Activated CD4-positive, alpha-beta memory T cell treated with anti-CD3 and anti-CD28 coated beads for 36 hours (primary cell): ENCODE measurements at places on chromosomes 7 and 10.

- DNase-seq = no peak
Measured at GRCh38 chr10:58648131-58648530, 135.5 kb downstream of the BICC1 start.

GRCh38 chr10:79289801-79290200, 57.5 kb upstream of the PPIF start:
- DNase-seq = no peak

- DNase-seq = no peak
Measured at GRCh38 chr10:106392778-106393177, 771.7 kb downstream of the SORCS1 start.

GRCh38 chr7:33640741-33641140, 264.6 kb upstream of the BMPER start:
- DNase-seq = no peak

DNA sequence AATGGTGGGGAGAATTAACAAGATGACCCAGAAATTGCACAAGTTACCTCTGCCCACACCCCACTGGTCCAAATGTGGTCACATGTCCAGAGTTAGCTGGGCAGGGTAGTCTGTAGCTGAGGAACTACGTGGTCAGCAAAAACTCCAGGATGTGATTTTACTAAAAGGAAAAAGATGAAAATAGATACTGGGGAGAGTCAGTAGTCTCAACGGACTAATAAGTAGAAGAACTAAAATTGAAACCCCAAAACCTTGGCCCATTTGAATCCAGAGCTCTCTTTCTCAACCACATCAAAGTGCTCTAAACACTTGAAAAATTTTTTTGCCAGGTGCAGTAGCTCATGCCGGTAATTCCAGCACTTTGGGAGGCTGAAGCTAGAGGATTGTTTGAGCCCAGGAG, 146.3 kb downstream of the SKIDA1 start:
- DNase-seq = no peak

DNA sequence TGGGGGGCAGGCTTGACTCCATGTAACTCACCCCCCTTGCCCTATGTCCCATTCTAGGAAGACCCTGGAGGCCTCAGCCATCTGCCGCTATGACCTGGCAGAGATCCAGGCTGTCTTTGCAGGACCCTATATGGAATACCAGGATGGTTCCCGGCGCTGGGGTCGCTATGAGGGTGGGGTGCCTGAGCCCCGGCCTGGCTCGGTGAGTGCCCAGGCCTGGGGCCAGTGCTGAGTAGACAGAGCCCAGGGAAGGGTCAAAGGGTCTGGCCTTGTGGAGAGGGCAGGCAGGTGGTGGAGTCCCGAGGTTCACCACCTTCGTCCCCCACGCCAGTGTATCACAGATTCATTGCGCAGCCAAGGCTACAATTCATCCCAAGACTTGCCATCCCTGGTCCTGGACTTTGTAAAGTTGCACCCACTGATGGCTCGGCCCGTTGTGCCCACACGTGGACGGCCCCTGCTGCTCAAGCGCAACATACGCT, 7.5 kb downstream of the MRPL43 start:
- DNase-seq = no peak

DNA sequence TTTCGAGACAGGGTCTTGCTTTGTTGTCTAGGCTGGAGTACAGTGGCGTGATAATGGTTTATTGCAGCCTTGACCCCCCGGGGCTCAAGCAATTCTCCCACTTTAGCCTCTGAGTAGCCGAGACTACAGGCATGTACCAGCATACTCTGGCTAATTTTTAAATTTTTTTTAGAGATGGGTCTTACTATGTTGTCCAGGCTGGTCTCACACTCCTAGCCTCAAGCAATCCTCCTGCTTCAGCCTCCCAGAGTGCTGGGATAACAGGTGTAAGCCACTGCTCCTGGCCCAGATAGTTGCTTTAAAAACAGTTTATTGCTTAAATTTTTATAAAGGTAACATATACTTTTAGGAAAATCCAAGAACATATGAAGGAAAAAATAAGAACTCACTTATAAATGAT, 26.3 kb downstream of the NEURL1 start:
- DNase-seq = no peak

DNA sequence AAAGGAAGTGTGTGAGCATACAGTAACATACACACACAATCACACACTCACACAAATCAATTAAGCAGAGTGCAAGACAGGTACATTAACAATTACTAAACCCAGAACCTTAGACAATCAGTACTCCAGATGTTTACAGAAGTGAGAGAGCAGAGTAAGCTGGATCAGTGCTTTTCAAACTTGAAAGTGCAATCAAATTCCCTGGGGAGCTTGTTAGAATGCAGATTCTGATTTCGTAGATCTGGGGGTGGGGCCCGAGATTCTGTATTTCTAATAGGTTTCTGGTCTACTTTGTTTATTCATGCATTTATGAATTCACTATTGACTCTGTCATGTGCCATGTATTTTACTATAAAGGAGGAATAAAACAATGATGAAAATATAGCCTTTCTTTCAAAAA, 179.6 kb upstream of the PHYHIPL start:
- no peak for DNase-seq

DNA sequence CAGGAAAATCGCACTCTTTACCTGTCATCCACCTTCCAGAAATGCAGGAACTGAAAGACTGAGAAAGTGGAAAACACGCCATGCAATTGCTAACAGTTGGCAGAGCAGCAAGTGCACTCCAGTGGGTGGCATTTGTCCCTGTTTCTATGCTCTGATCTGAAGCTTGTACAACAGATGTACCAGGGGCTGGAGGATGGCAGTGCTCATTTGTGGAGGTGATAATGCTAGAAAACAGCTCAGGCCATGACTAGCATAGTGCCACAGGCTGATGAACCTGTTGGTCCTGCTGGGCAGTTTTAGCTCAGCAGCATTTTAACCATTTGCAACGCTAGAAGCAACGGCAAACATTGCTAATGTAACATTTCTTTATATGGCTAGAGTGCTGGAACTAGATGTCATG, 199.9 kb upstream of the NRP1 start:
- DNase-seq = no peak

- DNase-seq = no peak
Measured at GRCh38 chr10:111707076-111707475, 476.5 kb downstream of the GPAM start.

GRCh38 chr7:79930604-79931003, 204.0 kb upstream of the GNAI1 start:
- no peak for DNase-seq
